ENCODE measurements at places on chromosomes 7 and 10. TPM values are rescaled to one million over a fixed set of nuclear protein-coding genes. Genes with fewer than 3 reads are reported as not detected.

DNA sequence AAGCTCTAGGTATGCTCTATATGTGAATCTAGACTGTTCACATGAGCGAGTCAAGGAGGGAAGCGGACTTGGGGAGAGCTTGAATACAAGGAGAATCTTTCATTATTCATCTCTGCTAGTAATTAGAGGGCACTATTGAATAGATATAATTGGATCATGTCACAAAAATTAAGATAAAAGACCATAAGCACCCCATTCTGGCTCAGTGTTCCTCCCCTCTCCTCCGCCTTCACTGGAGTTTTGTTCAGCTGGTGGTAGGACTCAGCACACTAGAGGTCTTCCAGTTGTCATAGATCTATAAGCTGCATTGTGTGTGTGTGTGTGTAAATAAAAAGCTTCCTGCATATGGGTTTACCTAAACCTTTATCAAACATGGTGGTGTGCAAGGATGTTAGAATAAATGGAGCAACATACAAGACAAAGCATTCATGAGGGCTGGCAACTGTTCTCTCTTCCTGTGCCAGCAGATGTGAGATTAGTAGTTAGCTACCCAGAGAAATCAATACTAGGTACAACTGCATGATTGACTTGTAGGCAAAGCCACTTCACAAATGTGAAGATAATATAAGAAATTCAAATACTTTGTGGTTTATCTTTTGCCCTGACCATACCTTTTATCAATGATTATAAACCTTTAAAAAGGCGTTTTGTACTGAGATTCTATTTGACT is 142.6 kb downstream of the CREB5 start:
- DNase-seq: no peak

- DNase-seq: no peak
These were observed 720 bp upstream of the RFC2 start for GRCh38 chr7:74254858-74255379.

GRCh38 chr7:29102558-29103151 is 43.7 kb downstream of the CPVL start:
- DNase-seq: no peak

DNA sequence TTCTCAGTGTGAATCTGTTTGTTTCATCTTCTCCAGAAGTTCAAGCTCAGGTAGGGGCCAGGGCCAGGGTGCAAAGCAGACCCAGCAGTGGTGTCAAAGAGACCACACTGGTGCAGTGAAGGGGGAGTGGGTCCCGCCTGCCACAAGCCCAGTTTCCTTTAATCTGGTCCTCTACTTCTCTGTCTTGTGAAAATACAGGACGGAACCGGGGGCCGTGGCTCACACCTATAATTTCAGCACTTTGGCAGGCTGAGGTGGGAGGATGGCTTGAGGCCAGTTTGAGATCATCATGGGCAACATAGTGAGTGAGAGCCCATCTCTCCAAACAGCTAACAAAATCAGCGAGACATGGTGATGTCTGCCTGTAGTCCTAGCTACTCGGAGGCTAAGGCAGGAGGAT is 109.0 kb downstream of the SLIT1 start:
- no peak for DNase-seq

GRCh38 chr10:51250278-51250920 is 176.1 kb downstream of the PRKG1 start:
- DNase-seq: no peak

GRCh38 chr7:1886361-1887064 is 216.4 kb downstream of the ELFN1 start:
- no peak for DNase-seq

DNA sequence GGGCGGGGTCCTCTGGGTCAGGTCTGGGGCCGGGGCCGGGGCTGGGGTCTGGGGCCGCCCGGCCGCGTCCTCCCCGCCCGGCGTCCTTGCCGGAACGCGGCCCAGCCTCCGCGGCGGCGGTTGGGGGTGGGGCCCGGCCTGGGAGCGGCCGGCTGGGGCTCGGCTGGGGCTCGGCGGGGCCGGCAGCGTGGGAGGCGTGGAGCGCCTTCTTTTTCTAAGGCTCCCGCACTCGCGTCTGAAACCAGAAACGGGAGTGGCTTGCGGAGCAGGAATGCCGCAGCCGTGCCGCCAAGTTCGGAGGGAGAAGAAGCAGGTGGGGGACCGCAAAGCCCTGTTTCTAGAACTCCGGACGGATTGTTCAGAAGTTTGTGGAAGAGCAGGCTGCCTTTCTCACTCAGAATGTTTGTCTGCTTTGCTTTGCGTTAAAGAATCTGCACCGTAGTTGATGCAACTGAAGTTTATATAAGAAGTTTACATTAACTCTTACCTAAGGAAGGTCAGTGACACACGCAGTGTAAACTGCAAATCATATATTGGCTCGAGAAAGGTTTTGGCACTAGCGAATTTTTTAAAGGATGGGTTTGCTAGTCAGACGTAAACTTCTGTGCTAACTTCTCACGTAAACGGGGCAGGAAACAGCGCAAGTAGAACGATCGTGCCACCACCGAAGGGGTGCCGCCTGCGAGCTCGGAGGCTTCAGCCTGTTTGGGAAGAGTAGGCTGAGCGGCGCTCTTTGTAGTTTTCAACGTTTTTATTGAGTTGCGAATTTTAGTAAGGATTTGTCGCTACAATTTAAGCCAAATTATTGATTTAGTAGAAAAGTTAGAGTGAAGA is 729 bp downstream of the DNAJB6 start:
- no peak for DNase-seq

- DNase-seq: no peak
These were observed 703.4 kb upstream of the ANKRD30A start for GRCh38 chr10:36421992-36422391.

DNA sequence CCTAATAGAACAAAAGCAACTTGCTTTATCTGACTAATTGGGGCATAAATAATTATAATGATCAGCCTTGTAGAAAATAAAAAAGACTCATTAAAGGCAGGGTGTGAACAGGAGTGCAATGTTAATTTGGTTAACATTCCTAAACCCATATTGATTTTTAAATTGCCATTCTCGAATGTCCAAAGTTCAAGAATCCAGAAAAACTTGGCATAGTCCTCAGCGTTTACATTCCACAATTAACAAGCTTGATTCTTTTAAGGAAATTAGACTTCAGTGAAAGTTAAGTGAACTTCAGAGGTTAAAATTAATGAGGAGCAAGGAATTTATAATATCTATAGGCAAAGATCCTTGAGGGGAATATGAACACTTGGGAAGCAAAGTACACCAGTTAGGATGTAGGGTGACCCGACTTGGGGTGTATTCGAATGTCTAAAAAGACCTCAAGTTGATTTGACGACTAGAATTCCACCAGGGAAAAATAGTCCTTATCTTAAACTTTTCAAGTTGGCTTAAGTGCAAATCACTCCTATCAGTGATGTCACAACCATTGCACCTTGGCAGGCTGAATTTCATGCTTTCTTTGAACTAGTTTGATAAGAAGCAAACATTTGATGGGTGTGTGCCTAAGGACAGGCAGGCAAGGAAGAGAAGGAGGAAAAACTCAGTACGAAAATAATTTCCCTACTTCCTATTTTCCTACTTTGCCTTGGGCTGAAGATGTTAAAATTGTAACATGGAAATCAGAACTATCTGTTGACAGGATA is 830.4 kb upstream of the COBL start:
- DNase-seq: no peak

GRCh38 chr7:51289623-51290303 is 26.8 kb downstream of the COBL start:
- DNase-seq: no peak

- DNase-seq: no peak
These were observed at the start of gene UPK3B for GRCh38 chr7:76509931-76510877. Gene UPK3B, plus strand, starts transcription at chr7:76510552. Its CDS starts 101 bp downstream, at chr7:76510653.

DNA sequence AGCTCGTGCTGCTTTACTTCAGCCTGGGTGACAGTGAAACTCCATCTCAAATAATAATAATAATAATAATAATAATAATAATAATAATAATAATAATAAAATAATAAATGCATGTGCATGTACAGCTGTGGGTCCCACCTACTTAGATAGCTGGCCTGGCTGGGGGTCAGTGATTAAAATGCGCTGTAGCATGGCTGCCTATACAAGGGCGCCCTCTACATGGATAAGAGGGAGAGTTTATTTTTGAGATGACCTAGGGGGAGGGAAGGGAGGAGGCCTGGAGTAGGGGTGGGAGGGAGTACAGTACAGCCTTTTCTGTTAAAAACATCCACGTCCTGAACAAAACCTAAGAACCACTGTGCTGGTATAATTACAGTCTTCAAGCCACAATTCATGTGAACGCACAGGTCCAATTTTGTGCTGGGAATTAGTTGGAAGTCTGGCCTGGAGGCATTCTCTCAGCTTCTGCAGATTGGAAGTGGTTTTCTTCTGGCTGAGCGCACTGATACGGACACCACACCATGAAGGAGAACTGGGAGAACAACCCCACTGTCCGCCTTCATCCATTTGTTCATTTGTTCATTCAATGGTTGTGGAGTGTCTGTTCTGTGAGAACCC is 146.5 kb downstream of the TMEM178B start:
- no peak for DNase-seq

DNA sequence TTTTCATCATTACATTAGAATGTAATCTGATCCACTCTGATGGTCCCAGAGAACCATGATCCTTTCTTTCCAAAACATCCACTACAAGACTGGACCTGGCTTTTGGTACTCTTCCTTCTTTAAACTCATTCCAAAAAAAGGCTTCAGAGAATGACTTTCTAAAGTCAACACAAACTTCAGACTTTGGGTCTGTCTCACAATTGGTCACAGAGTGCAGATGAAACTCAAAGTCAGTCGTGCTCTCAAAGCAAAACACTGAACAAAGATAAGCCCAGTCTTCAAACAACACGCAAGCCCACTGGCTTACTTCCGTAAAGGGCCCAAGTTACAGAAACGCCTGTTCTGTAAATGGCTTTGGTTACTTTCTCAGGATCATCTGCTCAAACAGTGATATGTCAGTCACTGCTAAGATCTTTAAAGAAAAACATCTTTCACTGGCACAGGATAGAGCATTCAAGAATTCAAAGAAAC is 250.9 kb upstream of the MKLN1 start:
- no peak for DNase-seq

- no peak for DNase-seq
These were observed 170.9 kb downstream of the PARD3 start for GRCh38 chr10:34644224-34644623.

GRCh38 chr7:34851431-34851830 is 185.9 kb downstream of the DPY19L1 start:
- no peak for DNase-seq

Gene CTTNBP2
- 31.5 TPM for total RNA-seq

Gene AKR1C3
- 149 TPM for total RNA-seq

Gene PVRIG
- total RNA-seq: 0.40 TPM

Gene LAMB1
- total RNA-seq: 101 TPM

Gene UPK3BL1
- total RNA-seq: 217 TPM

Gene LRRC17
- total RNA-seq: not detected

Gene ST8SIA6
- total RNA-seq: 2.3 TPM

Gene LDB3
- total RNA-seq: 0.27 TPM

Gene CNTNAP2
- total RNA-seq: 2.3 TPM

Gene SLIT1
- not detected for total RNA-seq

Gene SPDYE2B
- total RNA-seq: not detected

Gene ACSL5
- 5.2 TPM for total RNA-seq

All from esophagus squamous epithelium (tissue), 5 donors.